Right renal cortex interstitium (tissue), 3 donors: ENCODE measurements at places on chromosomes 3 and 15. TPM values are rescaled to one million over a fixed set of nuclear protein-coding genes. Genes with fewer than 3 reads are reported as not detected.

GRCh38 chr15:73711526-73711925 is 27.3 kb downstream of the CD276 start:
- no peak for DNase-seq

- DNase-seq, result no peak
These were observed 540 bp upstream of the PPP1R2 start for GRCh38 chr3:195543500-195544229.

Gene ACSBG1
- polyA plus RNA-seq, result 0.74 TPM

Gene MORC1
- polyA plus RNA-seq, result 0.49 TPM

DNA sequence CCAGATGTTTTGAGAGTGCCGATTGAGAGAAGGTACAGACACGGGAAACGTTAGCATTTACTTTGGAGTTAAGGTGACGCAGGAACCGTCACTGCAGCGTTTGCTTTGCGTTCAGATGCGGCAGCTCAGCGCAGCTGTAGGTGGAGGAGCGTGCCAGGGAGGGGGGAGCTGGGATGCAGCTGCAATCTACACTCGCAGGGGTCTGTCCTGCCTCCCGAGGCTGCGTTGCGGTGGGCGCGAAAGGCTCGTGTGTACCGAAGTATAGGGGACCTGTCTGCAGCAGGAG is 425 bp upstream of the FYTTD1 start:
- DNase-seq, result peak; percentile 50

- no peak for DNase-seq
These were observed at the start of gene CTXND1 for GRCh38 chr15:80252121-80252518. Gene CTXND1, minus strand, starts transcription at chr15:80252213. Its CDS starts 50,264 bp downstream, at chr15:80201949.

Gene CFAP161
- 0.37 TPM for polyA plus RNA-seq

Gene CAND2
- 10.1 TPM for polyA plus RNA-seq

DNA sequence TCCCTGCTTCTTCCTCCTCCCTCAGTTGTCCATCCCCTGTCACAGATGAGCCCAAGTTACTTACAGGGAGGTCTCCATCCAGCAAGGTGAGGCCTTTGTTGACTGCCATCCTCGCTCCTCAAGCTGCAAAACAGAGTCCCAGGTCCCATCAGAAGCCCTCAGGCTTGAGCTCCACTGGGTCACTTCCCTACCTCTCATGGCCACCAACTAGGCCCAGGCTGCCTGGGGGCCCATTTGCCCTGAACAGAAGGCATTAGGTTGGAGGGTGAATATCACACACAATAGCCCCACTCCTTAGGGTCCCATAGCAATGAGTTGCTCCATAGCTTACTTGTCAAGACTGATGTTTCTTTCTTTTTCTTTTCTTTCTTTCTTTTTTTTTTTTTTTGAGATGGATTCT is 1.8 kb downstream of the PLIN1 start:
- DNase-seq, result no peak

GRCh38 chr15:100958326-100959065 is 39.3 kb downstream of the LRRK1 start:
- no peak for DNase-seq

Gene CHDH
- 9.1 TPM for polyA plus RNA-seq

DNA sequence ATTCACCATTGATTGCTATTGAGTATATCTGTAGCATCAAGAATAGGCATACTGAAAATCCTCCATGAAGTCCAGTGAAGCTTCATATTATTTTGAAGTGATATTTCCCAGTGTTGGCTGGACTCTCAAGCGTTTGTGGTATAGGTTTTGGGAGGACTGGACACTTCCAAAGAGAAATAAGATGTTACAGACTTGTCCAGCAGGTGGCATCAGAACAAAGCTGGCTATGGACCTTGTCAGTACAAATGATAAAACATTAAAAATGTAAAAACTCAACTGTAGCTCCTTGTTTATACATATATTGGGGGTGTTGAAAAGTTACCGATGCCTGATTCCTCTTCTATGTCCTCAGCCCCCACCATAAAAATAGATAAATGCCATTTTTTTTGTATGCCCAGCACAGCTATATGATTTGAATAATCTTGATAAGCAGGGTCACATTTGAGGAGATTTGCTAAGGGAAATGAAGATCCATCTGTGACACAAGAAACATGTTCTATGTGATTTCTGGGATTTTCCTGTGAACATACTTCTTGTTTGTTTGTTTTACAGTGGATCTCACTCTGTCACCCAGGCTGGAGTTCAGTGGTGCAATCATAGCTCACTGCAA is 54.5 kb upstream of the GOLGA6B start:
- DNase-seq, result peak; percentile 29

- DNase-seq, result no peak
These were observed 105.7 kb downstream of the IGF1R start for GRCh38 chr15:98753726-98754656.

GRCh38 chr15:26630857-26631256 is 142.0 kb downstream of the GABRB3 start:
- DNase-seq, result no peak

DNA sequence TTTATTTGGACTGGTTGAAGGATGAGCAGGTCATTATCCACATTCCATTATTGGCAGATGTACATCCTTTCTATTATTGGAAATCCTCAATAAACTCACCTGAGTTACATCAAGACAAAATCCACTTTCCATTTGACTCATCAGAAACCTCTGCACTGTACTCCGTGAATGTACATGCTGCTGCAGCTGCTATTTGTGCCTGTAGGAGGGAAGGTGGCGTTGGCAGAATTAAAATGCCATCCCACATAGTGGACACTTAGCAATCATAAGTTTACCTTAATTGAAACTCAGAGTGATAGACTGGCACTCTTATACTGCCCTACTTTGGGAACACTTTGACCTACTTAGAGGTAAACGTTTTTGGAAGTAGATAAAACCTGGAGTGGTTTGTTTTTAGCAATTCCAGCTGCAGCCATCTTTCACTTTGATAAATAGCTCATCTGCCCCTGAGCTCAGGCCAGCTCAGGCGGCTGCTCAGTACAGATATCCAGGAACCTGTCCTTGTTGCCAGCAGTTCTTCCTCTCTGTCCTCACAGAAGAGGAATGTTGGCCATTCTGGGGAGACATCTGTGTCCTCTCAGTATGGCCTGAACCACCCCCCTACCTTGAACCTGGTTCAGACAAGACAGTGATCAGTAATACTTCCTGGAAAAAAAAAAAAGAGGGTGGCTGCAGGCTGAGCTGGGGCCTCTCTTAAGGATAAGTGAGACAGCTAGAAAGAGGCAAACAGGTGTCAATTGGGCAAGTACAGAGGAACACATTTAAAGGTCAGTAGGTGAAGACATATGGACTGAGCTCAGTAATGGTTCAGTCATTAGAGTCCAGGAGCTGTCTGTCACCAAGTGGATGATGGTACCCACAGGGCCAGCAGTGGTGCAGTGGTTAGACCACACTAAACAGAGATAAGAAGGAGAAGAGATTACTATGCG is 153.4 kb upstream of the UMPS start:
- no peak for DNase-seq

Gene CCR1
- polyA plus RNA-seq, result 2.4 TPM

Gene MBD4
- 44.5 TPM for polyA plus RNA-seq

GRCh38 chr15:66729331-66729951 is 27.4 kb downstream of the SMAD6 start:
- DNase-seq, result no peak

- DNase-seq, result no peak
These were observed 533.4 kb downstream of the NTRK3 start for GRCh38 chr15:87722941-87723691.

GRCh38 chr15:97692301-97693015 is 268.0 kb upstream of the ARRDC4 start:
- DNase-seq, result no peak

DNA sequence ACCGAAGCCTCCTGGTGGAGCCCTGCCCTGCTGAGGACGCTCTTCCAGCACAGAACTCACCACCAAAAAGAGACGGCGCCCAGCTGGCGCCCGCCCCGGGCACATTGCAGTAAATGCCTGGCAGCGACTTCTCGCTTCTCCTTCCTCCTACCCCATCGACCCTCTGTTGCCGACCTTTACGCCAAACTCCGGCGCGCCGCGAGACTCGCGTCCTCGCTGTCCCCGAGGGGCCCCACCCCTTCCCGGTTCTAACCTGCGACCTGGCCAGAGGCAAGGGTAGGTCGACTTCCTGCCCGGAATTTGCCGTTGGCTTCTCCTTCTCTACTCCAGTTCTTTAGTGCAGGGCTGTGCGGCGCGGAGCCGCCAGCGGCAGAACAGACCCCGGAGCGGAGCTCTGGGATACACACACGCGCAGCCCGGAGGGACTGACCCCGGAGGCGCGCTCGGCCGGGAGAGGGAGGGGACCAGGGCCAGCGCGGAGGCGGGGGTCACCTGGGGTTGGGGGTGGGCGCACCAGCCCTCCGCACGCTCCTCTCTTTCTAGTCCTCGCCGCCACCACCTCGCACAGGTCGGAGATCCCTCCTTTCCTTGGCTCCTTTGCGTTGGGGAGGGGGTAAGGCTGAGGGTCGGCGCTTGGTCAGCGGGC is 226.6 kb upstream of the AZI2 start:
- DNase-seq, result peak; percentile 29

DNA sequence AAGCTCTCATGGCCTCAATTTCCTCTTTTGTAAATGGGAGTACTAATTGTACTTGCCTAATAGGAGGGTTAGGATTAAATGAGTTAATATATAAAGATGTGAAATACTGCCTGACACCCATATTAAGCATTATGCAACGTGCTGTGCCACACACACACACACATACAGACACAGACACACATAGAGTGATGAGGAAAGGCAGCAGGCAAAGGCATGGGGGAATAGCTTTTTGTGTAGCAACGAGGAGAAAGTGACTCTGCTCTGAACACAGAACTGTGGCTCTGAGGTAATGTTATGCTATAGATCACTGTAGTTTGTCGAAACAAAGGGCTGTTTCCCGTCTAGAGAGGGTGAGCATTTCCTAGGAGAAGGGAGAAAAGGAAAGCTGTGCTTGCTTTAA is 233.3 kb upstream of the SLCO3A1 start:
- no peak for DNase-seq

GRCh38 chr15:100112061-100112420 is 229.7 kb downstream of the ADAMTS17 start:
- no peak for DNase-seq

- DNase-seq, result no peak
These were observed 32.4 kb upstream of the DYNC1LI1 start for GRCh38 chr3:32603064-32603463.

GRCh38 chr3:24437326-24437725 is 57.3 kb downstream of the THRB start:
- no peak for DNase-seq

Gene DUOXA2
- polyA plus RNA-seq, result not detected

DNA sequence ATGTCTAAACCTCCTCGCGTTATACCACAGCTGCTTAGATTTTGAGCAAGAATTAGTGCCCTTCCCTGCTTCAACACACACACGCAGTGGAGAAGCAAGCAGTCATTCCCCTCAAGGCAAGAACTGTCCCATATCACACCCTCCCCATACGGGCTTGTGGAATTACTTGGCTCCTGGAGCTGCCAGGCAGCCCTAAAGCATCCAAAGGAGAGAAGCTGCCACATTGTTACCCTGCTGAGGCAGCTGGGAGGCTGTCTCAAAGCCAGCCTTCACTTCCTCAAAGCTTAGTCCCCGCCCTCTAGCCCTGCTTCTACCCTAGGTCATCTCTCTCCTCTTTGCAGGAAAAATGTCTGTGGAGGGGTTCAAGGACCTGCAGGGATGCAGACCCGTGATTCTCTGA is 153.4 kb downstream of the RORA start:
- no peak for DNase-seq

Gene RPS17
- 2,037 TPM for polyA plus RNA-seq

GRCh38 chr15:73391128-73391872 is 22.5 kb upstream of the HCN4 start:
- DNase-seq, result no peak

Gene HCLS1
- polyA plus RNA-seq, result 8.0 TPM

Gene APBA2
- 11.8 TPM for polyA plus RNA-seq

DNA sequence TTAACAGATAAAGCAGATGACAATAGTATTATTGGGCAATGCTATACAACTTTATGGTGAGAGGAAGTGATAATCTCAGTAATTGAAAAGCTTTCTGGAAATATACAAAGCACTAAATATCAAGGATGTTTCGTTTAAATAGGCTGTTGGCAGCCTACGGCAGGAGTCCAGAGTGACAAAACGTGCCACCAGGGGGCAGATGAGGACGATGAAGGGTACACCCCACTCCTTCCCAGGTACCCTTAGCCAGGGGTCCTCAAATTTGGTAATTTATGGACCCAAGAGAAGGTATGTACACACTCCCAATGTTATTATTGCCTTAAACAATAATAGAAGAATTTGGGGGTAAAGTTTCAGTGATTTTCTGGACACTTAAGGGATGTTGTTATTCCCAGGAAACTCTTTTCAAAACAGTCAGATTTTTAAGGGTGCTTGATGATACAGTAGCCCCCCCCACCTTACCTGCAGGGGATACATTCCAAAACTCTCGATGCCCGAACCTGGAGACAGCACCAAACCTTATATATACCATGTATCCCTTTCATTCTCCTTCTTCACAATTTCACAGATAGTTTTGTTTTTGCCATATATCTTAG is 1.4 kb upstream of the MAGEL2 start:
- no peak for DNase-seq

DNA sequence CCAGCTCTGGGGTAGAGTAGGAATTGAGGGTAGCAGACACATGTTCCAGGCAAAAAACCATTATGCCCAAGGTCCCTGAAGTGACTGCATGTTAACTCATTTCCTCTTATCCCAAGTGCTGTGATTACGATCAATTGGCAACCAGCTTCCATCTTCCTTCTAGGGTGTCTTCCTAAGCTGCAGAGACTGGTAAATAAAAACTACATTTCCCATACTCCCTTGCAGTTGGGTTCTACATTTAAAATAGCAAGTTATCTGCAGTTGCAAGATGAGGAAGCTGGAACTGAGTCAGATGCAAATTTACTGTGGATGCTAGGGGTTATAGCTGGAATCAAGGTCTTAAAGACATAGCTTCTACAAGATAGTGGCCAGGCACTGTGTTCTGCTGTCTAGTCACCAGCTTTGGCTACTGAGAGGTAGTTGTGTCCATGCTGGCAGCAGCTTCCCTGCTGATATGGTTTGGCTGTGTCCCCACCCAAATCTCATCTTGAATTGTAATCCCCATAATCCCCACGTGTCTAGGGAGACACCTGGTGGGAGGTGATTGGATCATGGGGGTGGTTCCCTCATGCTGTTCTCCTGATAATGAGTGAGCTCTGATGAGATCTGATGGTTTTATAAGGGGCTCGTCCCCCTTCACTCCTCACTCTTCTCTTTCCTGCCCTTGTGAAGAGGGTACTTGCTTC is 51.3 kb upstream of the FBN1 start:
- no peak for DNase-seq

- DNase-seq, result no peak
These were observed 349.4 kb upstream of the DCBLD2 start for GRCh38 chr3:99250821-99251355.

GRCh38 chr3:185724761-185725160 is 100.1 kb downstream of the IGF2BP2 start:
- DNase-seq, result no peak

Gene CDHR4
- polyA plus RNA-seq, result not detected

Gene C3orf70
- 8.8 TPM for polyA plus RNA-seq

- DNase-seq, result no peak
These were observed 103.4 kb downstream of the SLC49A4 start for GRCh38 chr3:122898298-122898697.

GRCh38 chr3:43755516-43756200 is 64.9 kb downstream of the ABHD5 start:
- no peak for DNase-seq
